ENCODE measurements at places on chromosomes 3 and 15. TPM values are rescaled to one million over a fixed set of nuclear protein-coding genes. Genes with fewer than 3 reads are reported as not detected.
A peak's percentile ranks its signal among the peaks of the same experiment; 100 is the strongest.

DNA sequence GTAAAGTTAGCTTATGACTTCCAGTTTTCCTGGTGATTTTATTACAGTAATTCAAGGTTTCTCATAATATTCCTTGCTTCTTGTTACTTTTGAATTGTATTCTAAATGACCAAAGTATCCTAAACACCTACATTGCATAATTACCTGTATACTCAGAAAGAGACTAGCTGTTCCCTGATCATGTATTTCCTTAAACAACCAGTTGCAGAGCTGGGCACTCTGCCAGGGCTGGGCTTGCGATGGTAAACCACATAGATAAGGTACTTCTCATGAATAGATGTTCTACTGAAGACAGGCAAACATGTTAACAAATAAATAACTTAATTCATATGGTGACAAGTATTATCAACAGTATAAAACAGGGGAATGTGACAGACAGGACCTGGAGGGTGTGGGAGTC, 142.3 kb upstream of the WNT5A start:
- no peak overlapping the region for H3K4me3 ChIP-seq
- H3K27ac ChIP-seq, result no peak overlapping the region
- no peak for DNase-seq
- H3K4me1 ChIP-seq, result no peaks in the 10 kb centered on the region
- H3K36me3 ChIP-seq, result no peaks in the 10 kb centered on the region
- no peaks in the 10 kb centered on the region for H3K27me3 ChIP-seq

GRCh38 chr15:66763186-66764071, 61.4 kb downstream of the SMAD6 start:
- DNase-seq, result no peak
- peaks cover 19% of the 10 kb centered on the region for H3K4me1 ChIP-seq
- no peaks in the 10 kb centered on the region for H3K36me3 ChIP-seq
- no peak overlapping the region for H3K4me3 ChIP-seq
- H3K27me3 ChIP-seq, result peaks cover 44% of the 10 kb centered on the region

DNA sequence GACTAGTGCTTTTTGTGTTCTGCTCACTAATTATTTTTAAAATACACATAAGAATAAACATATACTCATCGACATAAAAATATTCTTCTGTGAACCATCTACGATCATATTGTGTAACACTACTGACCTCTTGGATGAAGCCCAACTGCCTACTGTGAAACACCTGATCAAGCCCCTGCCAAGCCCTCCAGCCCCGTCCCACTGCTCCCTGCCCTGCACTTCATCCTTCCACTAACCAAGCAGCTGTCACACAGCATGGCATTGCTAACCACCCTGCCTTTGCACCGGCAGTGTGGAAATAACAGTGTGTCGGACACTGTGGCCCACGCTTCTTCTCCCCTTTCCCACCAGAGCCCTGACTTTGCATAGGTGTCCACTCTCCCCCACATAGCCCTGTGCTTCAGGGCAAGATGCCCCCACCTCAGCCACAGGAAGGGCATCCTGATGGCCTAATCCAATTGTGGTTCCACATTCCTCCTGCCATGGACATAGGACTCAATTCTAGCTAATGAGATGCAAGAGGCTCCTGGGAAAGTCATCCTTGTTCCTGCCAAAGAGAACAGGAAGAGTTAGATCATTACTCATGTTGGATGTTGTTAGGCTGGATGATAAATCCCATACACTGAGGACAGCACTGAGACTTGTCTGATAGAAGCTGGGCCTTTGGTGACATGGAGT, 35.0 kb upstream of the ARID3B start:
- H3K27me3 ChIP-seq, result no peaks in the 10 kb centered on the region
- no peak overlapping the region for H3K4me3 ChIP-seq
- DNase-seq, result no peak
- peaks cover 12% of the 10 kb centered on the region for H3K36me3 ChIP-seq
- H3K27ac ChIP-seq, result no peak overlapping the region

The UTS2B gene
- not detected for total RNA-seq

DNA sequence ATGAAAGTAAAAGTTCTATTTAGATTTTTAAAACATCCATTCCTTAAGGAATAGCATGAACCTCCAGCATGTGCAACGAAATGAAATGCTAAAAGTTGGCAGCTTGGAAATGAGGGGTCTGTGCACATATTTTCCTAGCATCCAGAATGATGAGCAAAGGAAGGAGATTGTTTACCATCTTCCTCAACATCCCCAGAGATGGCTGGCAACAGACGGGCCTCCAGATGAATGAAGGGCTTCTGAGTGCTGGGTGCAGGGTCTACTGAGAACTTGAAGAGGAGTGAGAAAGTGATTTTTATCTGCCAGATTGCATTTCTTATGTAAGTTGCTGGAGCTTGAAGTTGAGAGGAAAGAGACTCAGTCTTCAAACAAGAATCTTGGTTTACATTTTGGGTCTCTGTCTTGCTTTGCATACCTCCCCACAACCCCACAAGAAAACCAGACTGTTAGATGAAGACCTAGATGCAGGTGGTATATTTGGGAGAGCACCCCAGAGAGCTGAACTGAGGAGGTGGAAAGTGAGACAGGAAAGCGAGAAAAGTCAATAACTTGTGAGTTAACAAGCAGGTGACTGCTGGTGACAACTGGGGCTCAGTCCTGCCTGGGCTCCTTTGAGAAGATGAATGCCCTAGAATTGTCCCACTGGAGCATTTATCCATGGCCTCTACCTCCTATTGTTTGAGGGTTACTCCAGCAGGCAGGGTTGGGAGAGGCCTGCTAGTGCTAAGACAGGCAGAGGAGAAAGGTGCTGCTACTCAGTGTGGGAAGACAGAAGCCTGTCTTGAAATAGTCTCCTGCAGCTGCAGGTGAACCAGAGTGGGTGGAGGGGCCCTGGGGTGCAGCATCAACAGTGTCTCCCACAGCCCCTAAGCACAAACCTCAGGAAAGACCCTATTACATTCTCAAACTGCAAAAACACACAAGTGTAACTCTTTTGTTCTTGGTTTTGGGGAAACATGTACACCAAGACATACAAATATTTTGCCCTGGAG, 10.5 kb upstream of the CCK start:
- peaks cover 7% of the 10 kb centered on the region for H3K27me3 ChIP-seq
- no peak for DNase-seq
- H3K36me3 ChIP-seq, result peaks cover 2% of the 10 kb centered on the region
- H3K4me1 ChIP-seq, result no peaks in the 10 kb centered on the region
- H3K4me3 ChIP-seq, result no peak overlapping the region

The SHC4 gene
- 0.65 TPM for total RNA-seq

DNA sequence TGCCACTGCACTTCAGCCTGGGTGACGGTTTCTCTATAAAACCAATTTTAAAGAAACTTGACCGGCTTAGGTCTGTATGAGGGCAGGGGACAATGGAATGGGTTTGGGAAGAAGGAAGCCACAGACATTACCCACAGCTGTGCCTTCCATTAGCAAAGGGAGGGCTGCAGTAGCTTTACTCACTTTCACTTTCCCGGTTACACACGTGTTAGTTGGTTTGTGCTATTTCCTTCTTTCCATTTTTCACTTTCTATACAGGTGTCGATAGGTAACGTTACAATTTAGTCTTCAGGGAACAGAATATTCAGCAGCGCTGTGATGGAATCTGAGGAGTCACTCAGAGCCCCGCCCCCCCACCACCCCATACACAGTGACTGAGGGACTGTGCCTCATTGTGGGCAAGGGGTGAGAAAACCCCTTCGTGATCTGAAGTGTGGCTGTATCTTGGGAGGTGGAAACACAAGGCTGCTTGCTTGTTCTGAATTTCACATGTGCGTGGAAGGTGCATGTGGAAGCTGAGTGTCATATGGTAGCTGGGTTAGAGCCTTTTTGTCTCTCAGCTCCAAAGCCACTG, 44.8 kb upstream of the RPL32 start:
- peak overlapping the region; percentile 4 for H3K27ac ChIP-seq
- H3K4me3 ChIP-seq, result peak overlapping the region; percentile 10
- no peaks in the 10 kb centered on the region for H3K36me3 ChIP-seq

DNA sequence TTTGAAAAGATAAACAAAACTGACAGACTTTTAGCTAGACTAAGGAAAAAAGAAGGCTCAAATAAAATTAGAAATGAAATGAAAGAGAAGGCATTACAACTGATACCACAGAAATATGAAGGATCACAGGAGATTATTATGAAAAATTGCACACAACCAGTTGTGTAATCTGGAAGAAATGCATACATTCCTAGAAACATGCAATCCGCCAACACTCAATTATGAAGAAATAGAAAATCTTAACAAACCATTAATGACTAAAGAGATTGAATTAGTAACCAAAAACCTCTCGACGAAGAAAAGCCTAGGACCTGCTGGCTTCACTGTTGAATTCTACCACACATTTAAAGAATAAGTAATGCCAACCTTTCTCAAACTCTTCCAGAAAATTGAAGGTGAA, 149.5 kb downstream of the SV2B start:
- peaks cover 31% of the 10 kb centered on the region for H3K27me3 ChIP-seq
- peaks cover 6% of the 10 kb centered on the region for H3K4me1 ChIP-seq
- H3K4me3 ChIP-seq, result no peak overlapping the region

The UROC1 gene
- total RNA-seq, result not detected

The TCTA gene
- 19.6 TPM for total RNA-seq

The GP5 gene
- total RNA-seq, result 1.4 TPM

DNA sequence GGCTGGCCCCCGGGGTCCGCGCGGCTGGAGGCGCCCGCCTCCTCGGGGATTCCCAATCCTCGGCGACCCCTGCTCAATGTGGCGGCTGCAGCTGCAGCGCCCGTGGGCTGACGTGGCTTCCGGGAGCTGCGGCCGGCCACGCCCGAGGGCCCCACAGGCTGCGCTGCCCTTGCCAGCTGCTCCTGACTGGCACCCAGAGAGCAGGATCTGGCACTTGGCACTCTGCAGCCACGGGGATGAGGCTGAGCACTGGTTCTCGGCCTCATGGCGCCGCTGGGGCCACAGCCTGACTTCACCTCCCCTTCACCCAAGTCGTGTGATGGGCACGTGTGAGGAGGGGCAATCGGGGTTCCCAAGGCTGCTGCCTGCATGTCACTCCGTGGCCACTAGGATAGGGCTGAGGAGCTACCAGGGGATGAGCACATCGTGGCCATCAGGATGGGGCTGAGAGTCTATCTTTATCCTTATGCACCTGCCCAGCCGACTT, 267.8 kb upstream of the FRG2C start:
- H3K27ac ChIP-seq, result no peak overlapping the region
- no peaks in the 10 kb centered on the region for H3K27me3 ChIP-seq
- no peak overlapping the region for H3K4me3 ChIP-seq
- no peak for DNase-seq
- H3K4me1 ChIP-seq, result no peaks in the 10 kb centered on the region

- H3K27me3 ChIP-seq, result no peaks in the 10 kb centered on the region
- peak overlapping the region; percentile 31 for H3K27ac ChIP-seq
- H3K4me1 ChIP-seq, result peaks cover 59% of the 10 kb centered on the region
These were observed 10.5 kb downstream of the FILIP1L start for GRCh38 chr3:100103558-100104441.

The ATP11B gene
- 124 TPM for total RNA-seq

GRCh38 chr3:81769299-81769698, 7.9 kb upstream of the GBE1 start:
- H3K36me3 ChIP-seq, result no peaks in the 10 kb centered on the region
- H3K4me1 ChIP-seq, result no peaks in the 10 kb centered on the region
- DNase-seq, result no peak
- peaks cover 11% of the 10 kb centered on the region for H3K27me3 ChIP-seq
- no peak overlapping the region for H3K27ac ChIP-seq
- no peak overlapping the region for H3K4me3 ChIP-seq

- DNase-seq, result no peak
- H3K27ac ChIP-seq, result peak overlapping the region; percentile 89
- H3K36me3 ChIP-seq, result peaks cover 15% of the 10 kb centered on the region
These were observed 466 bp downstream of the IQSEC1 start for GRCh38 chr3:13072600-13073325.

- no peak overlapping the region for H3K27ac ChIP-seq
- H3K36me3 ChIP-seq, result peaks cover 3% of the 10 kb centered on the region
- H3K27me3 ChIP-seq, result no peaks in the 10 kb centered on the region
- no peak overlapping the region for H3K4me3 ChIP-seq
- H3K4me1 ChIP-seq, result no peaks in the 10 kb centered on the region
- DNase-seq, result no peak
These were observed 64.9 kb downstream of the DPH6 start for GRCh38 chr15:35481064-35481463.

The NRG4 gene
- not detected for total RNA-seq

DNA sequence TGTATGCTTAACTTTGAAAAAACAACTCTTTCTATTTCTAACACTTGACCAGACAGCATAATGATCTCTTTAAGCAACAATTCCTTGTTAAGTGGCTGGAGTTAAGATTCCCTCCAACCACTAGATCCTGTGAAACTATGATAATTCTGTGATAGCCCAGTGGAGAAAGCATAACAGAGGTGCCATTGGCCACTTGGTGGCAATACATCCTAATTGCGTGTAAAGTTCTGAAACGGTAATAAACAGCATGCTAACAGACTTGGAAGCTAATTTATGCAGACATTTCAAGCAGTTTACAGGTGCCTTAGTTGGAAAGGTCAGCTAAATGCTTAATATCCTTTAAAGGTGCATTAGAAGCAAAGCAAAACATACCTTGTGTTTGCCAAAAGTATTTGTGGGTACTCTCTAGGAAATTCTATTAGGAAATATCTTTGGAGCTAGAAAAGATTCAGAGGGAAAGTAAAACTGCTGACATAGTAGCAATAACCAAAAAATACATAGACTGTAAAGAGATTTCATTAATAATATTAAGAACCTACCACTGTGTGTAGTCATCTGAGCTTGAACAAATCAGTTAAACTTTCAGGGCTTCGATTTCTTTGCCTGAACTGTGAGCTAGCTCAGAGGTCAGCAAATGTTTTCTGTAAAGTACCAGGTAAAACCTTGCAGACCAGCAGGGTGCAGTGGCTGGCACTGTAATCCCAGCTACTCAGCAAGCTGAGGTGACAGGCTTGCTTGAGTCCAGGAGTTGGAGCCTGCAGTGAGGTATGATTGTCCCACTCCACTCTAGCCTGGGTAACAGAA, 19.0 kb upstream of the CSTA start:
- H3K4me3 ChIP-seq, result no peak overlapping the region
- no peak for DNase-seq
- H3K27me3 ChIP-seq, result peaks cover 16% of the 10 kb centered on the region
- H3K36me3 ChIP-seq, result no peaks in the 10 kb centered on the region
- peaks cover 3% of the 10 kb centered on the region for H3K4me1 ChIP-seq
- H3K27ac ChIP-seq, result no peak overlapping the region

DNA sequence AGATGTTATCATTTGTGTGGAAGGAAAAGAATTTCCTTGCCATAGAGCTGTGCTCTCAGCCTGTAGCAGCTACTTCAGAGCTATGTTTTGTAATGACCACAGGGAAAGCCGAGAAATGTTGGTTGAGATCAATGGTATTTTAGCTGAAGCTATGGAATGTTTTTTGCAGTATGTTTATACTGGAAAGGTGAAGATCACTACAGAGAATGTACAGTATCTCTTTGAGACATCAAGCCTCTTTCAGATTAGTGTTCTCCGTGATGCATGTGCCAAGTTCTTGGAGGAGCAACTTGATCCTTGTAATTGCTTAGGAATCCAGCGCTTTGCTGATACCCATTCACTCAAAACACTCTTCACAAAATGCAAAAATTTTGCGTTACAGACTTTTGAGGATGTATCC, 15.1 kb downstream of the KLHL24 start:
- no peaks in the 10 kb centered on the region for H3K27me3 ChIP-seq
- no peak for DNase-seq
- H3K4me1 ChIP-seq, result no peaks in the 10 kb centered on the region
- H3K36me3 ChIP-seq, result peaks cover 33% of the 10 kb centered on the region
- no peak overlapping the region for H3K27ac ChIP-seq
- H3K4me3 ChIP-seq, result no peak overlapping the region

All from activated CD8-positive, alpha-beta T cell treated with anti-CD3 and anti-CD28 coated beads, Interleukin-2, amount 10 ng/mL, durations not matched to agents 7 days and 5 days (primary cell).